ENCODE measurements at places on chromosomes 3 and 15.

- no peak for DNase-seq
Measured at GRCh38 chr3:73319179-73319769, 257.8 kb downstream of the EBLN2 start.

DNA sequence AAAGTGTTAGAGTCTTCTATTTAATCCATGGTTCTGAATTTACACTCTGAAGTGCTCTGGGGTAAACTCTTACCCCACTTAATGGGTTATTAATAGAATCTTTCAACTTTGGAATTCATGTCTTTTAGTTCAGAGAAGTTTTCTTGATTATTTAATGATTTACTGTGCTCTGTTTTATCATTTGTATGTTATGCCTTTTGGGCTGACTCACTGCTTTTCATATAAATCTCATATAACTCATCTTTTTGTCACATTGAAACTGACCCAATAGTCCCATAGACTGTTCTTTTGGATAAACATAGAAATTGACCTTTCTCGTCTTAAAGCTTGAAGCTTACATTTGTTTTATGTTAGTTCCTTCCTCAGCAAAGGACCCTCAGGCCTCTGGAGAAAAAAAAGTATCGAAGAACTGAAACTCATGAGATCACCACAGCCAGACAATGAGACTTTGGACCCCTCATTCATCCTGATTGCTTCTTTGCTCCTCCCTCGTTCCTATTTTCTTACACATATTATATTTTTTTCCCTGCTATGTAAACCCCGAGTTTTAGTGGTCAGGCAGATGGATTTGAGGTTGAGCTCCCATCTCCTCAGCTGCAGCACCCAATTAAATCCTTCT is 229.1 kb upstream of the CBLB start:
- DNase-seq: no peak

DNA sequence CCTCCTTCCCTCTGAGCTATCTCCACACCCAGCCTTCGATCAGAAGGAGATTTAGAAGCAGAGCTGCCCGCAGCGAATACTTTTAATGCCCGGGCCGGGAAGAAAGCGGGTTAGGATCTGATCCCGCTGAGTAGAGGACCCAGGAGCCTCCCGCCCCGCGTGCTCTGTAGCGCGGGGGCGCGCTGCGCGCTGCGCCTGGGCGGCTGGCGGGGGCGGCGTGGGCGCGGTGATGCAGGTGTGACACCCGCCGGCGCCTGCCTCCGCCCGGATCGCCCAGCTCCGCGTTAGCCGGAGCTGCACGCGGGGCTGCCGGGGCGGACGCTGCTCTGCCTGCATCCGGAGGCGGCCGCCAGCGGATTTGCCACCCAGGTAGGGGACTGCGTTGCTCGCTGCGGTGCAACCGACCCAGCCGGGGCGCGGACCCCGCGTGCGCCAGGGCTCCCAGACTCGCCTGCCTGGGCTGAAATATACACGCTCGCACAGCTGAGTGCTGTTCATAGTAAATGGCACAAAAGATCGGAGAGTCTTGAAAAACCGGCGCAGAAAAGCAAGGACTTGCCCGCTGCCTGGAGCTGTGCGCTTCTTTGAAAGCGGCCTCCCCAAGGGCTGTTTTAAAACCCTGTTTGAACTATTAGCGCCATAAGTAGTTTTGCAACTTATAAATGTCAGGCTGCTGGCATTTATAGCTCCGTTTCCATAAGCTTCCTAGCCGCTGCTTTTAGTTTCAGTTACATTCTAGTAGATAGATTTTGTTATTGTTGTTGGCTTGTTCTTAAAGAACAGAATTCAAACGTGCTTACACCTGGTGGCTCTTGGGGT is at the start of gene SV2B:
Gene SV2B, plus strand, starts transcription at position 263 of the 819 bp plus-strand sequence. CDS start 126,007 bp downstream, outside the sequence.
- DNase-seq: peak; percentile 24

DNA sequence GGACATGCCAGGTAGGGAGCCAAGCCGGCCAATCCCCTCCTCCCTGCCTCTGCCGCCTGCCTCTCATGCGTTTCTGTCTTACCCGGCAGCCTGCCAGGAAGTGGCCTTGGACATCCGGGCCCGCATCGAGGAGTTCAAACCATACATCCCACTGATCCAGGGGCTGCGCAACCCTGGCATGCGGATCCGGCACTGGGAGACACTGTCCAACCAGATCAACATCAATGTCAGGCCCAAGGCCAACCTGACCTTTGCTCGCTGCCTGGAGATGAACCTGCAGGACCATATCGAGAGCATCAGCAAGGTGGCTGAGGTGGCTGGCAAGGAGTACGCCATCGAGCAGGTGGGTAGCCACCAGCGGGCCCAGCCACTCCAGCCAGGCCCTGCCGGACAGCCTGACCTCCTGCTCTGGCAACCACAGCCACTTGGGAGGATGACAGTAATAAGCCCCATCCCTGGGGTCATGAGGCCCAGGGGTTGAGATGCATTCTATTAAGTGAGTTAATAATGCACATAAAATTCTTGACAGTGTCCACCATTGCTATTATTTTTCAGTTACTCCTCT is 37.3 kb downstream of the DNAH1 start:
- no peak for DNase-seq

DNA sequence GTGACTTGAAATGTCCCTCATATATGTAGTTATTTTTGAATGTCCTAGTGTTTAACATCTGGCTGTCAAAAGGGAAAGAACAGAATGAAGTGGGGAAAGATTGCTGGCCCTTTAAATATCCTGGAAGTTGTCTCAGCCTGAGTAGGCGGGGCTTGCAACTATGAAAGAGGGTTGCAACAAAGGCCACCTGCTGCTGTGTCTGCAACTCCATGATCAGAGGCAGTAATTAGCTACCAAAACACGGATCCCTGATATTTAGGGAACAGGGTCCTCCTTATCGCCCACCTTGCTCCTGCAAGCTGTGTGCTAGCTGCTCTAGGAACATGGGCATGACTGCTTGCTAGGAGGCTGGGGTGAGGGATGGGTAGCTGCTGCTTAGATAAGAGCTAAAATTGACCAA is 100.2 kb upstream of the CFAP20DC start:
- DNase-seq: no peak

DNA sequence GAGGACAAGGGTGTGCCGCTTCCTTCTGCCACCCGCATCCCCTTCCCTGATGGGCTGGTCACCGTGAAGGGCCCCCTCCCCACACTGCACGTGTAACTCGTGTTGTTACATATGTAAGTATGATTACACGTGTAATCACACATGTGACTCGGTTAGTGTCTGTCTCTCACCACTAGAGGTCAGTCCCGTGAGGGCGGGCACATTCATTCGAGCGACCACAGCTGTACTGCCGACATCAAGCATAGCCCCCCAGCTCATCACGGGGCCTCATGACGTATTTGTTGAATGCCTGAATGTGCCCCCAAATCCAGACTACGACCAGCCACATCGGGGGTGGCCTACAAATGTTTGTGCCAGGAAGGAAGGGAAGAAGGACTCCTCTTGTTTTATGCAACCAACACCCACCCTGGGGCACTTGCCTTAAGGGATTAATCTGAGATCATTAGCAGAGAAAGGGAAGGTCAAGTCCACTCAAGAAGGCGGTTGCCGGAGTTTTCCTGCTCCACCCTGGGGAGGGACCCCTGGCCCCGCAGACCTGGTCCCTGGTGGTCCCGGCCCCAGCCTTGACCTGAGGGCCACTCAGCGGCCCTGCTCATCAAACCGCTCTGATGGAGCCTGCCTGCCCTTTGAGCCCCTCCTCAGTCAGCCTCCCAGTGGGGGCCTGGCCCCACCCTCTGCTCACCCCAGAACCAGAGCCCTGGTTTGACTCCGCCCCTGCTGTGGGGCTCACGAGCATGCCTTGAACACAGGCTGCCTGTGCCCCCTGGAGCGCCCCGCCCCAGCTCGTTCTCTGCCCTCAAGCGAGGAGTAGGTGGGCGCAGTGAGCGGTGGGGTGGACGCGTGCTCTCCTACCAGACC is 52.8 kb downstream of the RGMA start:
- DNase-seq: no peak

DNA sequence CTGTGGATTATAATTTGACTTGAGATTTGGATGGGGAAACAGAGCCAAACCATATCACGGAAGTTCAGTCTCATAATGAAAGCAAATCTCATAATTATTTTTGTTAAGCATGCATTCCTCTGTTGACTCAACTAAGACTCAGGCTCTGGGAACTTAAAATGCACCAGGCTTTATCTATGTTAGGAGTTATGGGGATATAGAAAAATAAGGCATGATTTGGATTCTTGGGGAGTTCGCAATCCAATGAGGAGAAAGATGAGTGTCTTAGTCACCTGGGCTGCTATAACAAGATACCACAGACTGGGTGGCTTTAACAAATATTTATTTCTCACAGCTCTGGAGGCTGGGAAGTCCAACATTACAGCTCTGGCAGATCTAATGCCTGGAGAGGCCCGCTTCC is 89.4 kb upstream of the TJP1 start:
- no peak for DNase-seq

GRCh38 chr3:151156618-151157216 is 46.3 kb downstream of the GPR171 start:
- no peak for DNase-seq

DNA sequence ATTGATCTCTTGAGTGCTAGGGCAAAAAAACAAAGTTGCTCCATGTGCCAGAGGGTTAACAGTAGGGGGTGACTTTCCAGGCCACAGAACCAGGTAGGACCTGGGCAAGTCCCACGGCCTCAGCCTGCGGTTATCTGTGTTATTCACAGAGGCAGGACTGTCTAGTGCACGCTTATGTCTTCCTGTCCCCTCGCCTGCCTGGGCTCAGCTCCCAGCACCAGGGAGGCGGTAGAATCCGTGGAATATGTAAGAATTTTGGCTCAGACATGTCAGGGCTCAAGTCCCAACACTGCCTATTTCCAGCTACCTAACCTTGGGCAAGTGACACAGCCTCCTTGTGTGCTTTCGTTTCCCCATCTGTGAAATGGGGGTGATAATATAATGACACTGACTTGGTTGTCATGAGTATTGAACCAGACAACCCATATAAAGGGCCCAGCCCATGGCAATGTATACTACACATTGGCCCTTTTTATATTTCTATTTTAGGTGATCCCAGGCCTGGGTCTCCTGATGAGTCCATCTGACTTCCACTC is 44.3 kb upstream of the FLNB start:
- no peak for DNase-seq

DNA sequence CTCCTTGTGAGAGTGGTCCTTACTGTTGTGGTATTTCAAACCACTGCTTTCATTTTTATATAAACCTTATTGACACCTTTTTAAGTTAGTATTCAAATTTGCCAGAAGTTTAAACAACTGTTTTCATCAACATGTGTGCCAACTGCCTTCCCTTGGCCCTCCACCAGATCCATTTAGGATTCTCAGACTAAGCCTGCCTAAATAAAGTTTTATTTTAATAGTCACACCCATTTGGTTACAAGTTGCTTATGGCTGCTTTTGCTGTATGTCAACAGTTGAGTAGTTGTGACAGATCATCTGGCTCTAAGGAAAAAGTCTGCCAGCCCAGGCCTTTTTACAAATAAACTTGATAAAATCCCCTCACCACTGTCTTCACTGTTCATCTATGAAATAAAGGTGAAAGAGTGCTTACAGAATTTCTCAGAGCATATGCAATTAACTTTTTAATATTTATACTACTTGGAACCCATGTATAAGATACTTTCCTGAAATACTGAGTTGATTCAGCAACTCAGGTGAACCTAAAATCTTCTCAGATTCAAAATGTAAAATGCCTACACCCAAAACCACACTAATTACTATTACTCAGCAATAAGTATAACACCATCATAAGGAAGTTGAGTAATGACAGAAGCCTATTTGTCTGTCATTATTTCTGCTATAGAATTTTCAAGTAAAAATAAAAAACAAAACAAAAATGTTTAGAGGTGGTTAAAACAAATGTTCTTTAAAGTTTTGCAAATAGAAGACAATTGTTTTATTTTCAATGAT is 35.1 kb downstream of the PEAK1 start:
- DNase-seq: no peak

- DNase-seq: no peak
Measured at GRCh38 chr3:45525920-45526203, 68.7 kb upstream of the LIMD1 start.

All from activated T-cell treated with anti-CD3 and anti-CD28 coated beads for 1 hour (primary cell).